Mesothelial cell of epicardium (in vitro differentiated cells): ENCODE measurements at places on chromosomes 11 and 22. TPM values are rescaled to one million over a fixed set of nuclear protein-coding genes. Genes with fewer than 3 reads are reported as not detected.
A peak's percentile ranks its signal among the peaks of the same experiment; 100 is the strongest.

- H3K27me3 ChIP-seq: no peaks in the 10 kb centered on the region
- no peaks in the 10 kb centered on the region for H3K36me3 ChIP-seq
- no peak overlapping the region for H3K4me3 ChIP-seq
- H3K27ac ChIP-seq: no peak overlapping the region
- no peak for DNase-seq
Observed at GRCh38 chr22:36097880-36098279, 62.7 kb downstream of the APOL3 start.

DNA sequence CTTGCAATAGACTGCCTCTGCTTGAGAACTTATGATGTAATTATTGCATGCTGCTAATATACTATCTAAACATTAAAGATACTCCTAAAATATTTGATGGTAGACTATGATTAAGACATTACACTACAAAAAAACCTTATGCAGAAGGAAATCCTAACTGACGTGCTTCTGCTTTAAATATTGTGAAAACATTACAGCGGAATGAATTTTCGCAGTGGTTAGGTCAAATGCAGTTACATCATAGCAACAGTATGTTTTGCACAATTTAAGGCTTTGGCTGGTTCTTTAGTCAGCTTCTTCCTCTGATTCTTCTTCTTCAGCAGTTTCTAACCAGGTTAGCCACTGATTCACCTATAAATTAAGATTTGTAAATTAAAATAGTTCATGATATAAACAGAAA, 11.2 kb downstream of the EIF4G2 start:
- H3K4me3 ChIP-seq: no peak overlapping the region
- no peak for DNase-seq
- peaks cover 37% of the 10 kb centered on the region for H3K4me1 ChIP-seq
- peaks cover 44% of the 10 kb centered on the region for H3K36me3 ChIP-seq
- H3K27me3 ChIP-seq: no peaks in the 10 kb centered on the region
- no peak overlapping the region for H3K27ac ChIP-seq

DNA sequence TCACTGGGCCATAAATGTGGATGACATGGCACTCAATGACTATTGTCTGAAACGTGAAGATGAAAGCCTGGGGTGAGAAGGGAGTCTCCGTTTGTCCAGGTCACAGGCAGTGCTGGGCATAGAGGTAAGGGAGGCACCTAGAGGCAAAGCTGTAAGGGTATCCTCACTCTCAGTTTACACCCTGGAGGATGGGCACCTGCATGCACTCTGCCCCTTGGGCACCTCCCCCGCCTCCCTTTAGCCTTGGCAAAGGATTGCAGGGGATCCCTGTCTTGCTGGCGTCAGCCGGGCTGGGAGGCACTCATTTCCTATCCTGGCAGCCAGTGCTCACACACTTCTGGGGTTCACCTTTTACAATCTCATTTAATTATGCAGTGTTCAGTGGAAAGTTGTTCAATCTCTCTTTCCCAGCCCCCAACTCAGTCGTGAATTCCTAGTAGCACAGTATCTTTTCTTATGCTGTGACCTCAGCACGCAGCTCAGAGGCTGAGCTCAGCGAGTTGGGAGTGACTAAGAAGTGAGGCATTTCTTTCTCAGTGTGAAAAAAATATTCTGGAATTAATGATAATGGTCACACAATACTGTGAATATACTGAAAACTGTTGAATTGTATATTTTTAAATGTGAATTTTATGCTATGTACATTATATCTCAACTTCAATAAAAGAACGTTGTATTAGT, 866.6 kb downstream of the BRD1 start:
- no peaks in the 10 kb centered on the region for H3K4me1 ChIP-seq
- H3K4me3 ChIP-seq: no peak overlapping the region
- no peak overlapping the region for H3K27ac ChIP-seq
- H3K27me3 ChIP-seq: peaks cover 27% of the 10 kb centered on the region
- DNase-seq: peak; percentile 32

GRCh38 chr11:12778240-12778905, 104.2 kb downstream of the TEAD1 start:
- no peak overlapping the region for H3K4me3 ChIP-seq
- H3K36me3 ChIP-seq: peaks cover 33% of the 10 kb centered on the region
- H3K27ac ChIP-seq: peak overlapping the region; percentile 86
- no peaks in the 10 kb centered on the region for H3K27me3 ChIP-seq
- peaks cover 43% of the 10 kb centered on the region for H3K4me1 ChIP-seq

DNA sequence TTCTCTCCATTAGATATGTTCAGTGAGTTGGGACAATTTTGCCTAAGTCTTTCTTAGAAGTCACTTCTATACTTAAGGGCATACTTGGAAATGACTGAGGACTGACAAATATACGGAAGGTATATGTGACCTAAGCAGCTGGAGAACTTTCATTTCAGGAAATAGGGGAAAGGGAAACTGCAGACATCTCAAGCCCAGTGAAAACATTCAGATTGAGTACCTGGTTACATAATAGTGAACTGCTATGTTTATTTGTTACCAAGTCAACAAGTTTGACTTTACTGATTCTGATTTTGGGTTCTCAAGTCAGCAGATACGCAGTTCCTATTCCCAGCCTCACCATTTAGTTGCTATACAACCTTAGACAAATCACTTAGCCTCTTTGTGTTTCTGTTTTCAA, 1173.9 kb downstream of the LRRC4C start:
- H3K27me3 ChIP-seq: peaks cover 23% of the 10 kb centered on the region
- H3K4me3 ChIP-seq: no peak overlapping the region

DNA sequence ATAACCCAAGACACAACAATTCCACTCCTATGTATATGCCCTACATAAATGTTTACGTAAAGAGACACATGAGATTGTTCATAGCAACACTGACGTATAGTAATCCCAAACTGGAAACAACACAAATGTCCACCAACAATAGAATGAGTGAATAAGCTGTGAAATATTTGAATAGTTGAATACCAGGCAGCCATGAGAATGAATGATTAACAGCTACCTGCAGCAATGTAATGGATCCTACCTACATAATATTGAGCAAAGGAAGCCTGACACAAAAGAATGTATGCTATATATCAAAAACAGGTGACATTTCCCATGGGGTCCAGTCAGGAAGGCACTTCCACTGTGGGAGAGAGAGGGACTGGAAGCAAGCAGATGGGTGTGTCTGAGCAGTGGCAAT, 92.8 kb upstream of the LINC01488 start:
- H3K4me3 ChIP-seq: no peak overlapping the region
- no peaks in the 10 kb centered on the region for H3K4me1 ChIP-seq
- DNase-seq: no peak
- no peak overlapping the region for H3K27ac ChIP-seq

- DNase-seq: no peak
- H3K4me1 ChIP-seq: peaks cover 44% of the 10 kb centered on the region
- H3K27me3 ChIP-seq: no peaks in the 10 kb centered on the region
- H3K4me3 ChIP-seq: peak overlapping the region; percentile 94
- H3K27ac ChIP-seq: peak overlapping the region; percentile 99
Observed at GRCh38 chr22:41092847-41093411, 537 bp downstream of the EP300 start.

Gene MS4A15
- 0.13 to 0.42 TPM (median 0.18 TPM) in 3 replicates for total RNA-seq

- H3K27me3 ChIP-seq: no peaks in the 10 kb centered on the region
- H3K27ac ChIP-seq: no peak overlapping the region
- no peak overlapping the region for H3K4me3 ChIP-seq
Observed at GRCh38 chr22:35587447-35587870, 29.7 kb downstream of the MB start.

GRCh38 chr11:44698252-44698912, 28.4 kb upstream of the TSPAN18 start:
- peaks cover 27% of the 10 kb centered on the region for H3K4me1 ChIP-seq
- H3K4me3 ChIP-seq: no peak overlapping the region
- no peaks in the 10 kb centered on the region for H3K36me3 ChIP-seq
- no peak for DNase-seq

- H3K4me3 ChIP-seq: no peak overlapping the region
- no peaks in the 10 kb centered on the region for H3K27me3 ChIP-seq
- no peak overlapping the region for H3K27ac ChIP-seq
- DNase-seq: no peak
- no peaks in the 10 kb centered on the region for H3K4me1 ChIP-seq
- H3K36me3 ChIP-seq: no peaks in the 10 kb centered on the region
Observed at GRCh38 chr22:25085930-25086901, 113.4 kb upstream of the CRYBB3 start.

GRCh38 chr11:73213196-73214143, 4.6 kb upstream of the P2RY2 start:
- H3K4me3 ChIP-seq: no peak overlapping the region
- peak overlapping the region; percentile 85 for H3K27ac ChIP-seq
- peaks cover 8% of the 10 kb centered on the region for H3K27me3 ChIP-seq
- H3K36me3 ChIP-seq: no peaks in the 10 kb centered on the region
- DNase-seq: no peak

Gene PHOX2A
- not detected in 3 replicates for total RNA-seq

- H3K4me3 ChIP-seq: no peak overlapping the region
- peaks cover 9% of the 10 kb centered on the region for H3K4me1 ChIP-seq
- H3K27ac ChIP-seq: no peak overlapping the region
- no peak for DNase-seq
- peaks cover 1% of the 10 kb centered on the region for H3K27me3 ChIP-seq
Observed at GRCh38 chr22:30276039-30276438, 9.4 kb upstream of the OSM start.

DNA sequence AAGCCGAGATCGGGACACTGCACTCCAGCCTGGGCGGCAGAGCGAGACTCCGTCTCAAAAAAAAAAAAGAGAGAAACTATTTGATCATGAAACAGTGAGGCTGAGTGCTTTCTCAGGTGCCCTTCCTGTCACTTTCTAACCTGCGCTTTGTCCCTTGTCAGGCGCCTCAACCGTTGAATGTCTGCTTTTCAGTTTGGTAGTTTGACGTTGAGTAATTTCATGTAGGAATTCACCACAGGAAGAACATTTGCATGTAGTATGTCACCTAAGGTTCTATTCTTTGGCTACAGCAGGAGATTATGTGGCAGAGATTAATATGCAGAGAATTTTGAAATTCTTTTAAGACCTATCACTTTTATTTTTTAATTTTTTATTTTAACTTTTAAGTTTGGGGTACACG, 57.2 kb downstream of the PPFIA1 start:
- no peak overlapping the region for H3K27ac ChIP-seq
- no peaks in the 10 kb centered on the region for H3K27me3 ChIP-seq
- H3K4me1 ChIP-seq: peaks cover 15% of the 10 kb centered on the region
- H3K36me3 ChIP-seq: peaks cover 43% of the 10 kb centered on the region

- peaks cover 33% of the 10 kb centered on the region for H3K4me1 ChIP-seq
- H3K27me3 ChIP-seq: no peaks in the 10 kb centered on the region
- DNase-seq: no peak
- no peaks in the 10 kb centered on the region for H3K36me3 ChIP-seq
Observed at GRCh38 chr22:34587357-34588356, 478.3 kb upstream of the ISX start.

GRCh38 chr11:102589047-102589459, 36.1 kb downstream of the MMP20 start:
- H3K27ac ChIP-seq: no peak overlapping the region
- no peaks in the 10 kb centered on the region for H3K36me3 ChIP-seq
- H3K4me3 ChIP-seq: no peak overlapping the region
- DNase-seq: no peak

DNA sequence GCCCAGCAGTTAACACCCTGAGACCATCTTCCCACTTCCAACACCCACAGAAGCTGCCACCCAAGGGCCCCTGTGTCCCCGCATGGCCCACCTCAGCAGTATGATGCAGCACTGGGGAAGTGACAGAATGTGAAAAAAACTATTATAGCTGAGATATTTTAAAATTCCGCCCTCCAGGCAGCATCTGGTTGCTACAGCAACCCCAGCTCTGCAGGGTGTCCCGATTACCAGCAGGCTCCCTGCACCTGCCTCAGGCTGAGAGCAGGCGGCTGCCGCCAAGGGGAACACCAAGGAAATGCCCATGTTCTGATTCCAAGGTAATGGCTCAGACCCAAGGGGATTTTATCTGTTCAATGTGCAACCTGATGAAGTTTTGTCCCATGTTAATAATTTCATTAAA, 10.5 kb upstream of the TMEM121B start:
- no peaks in the 10 kb centered on the region for H3K27me3 ChIP-seq
- no peaks in the 10 kb centered on the region for H3K36me3 ChIP-seq
- no peak overlapping the region for H3K4me3 ChIP-seq
- no peaks in the 10 kb centered on the region for H3K4me1 ChIP-seq
- no peak overlapping the region for H3K27ac ChIP-seq
- DNase-seq: no peak

DNA sequence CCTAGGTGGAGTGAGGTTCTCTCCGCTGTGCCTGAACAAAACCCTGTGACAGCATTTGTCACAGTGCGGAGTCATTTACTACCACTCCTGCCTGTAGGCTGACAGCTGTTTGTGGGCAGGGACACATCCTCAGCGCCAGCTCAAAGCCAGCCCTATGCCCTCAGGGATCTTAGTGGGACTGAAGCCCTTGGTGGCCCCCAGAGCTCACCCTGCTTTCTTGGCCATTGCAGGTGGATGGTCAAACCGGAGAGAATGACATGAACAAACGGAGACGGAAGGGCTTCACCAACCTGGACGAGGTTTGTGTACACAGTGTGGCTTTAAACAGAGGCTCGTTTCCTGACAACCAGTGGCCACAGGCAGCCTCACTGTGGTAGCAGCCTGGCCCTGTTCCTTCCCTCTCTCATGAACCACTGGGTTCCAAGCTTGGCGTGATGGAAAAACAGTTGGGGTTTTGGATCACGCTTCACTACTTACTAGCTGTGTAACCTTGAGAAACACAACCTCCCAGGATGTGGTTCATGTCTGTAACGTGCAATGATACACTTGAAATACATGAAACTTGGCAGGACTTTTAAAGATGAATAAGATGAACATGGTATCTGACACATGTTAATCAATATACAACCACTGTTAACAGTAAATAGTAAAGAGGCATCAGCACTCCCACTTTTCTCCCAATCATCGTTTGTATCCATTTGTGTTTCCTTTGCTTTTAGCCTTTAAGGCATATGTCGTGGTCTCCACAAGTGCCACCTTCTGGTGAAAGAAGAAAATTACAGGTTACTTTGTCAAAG, 125.8 kb downstream of the MICAL2 start:
- peaks cover 20% of the 10 kb centered on the region for H3K4me1 ChIP-seq
- H3K27me3 ChIP-seq: no peaks in the 10 kb centered on the region
- no peak overlapping the region for H3K4me3 ChIP-seq
- H3K36me3 ChIP-seq: no peaks in the 10 kb centered on the region
- H3K27ac ChIP-seq: no peak overlapping the region

Gene ART1
- not detected in 3 replicates for total RNA-seq

GRCh38 chr11:70725278-70725677, 326.9 kb downstream of the CTTN start:
- no peak for DNase-seq
- H3K27me3 ChIP-seq: peaks cover 19% of the 10 kb centered on the region
- H3K4me1 ChIP-seq: no peaks in the 10 kb centered on the region
- H3K36me3 ChIP-seq: no peaks in the 10 kb centered on the region
